ENCODE measurements at places on chromosomes 2 and 18.

GRCh38 chr2:65185012-65185411 lies 42.6 kb upstream of the ACTR2 start:
- no peak for DNase-seq

- DNase-seq = no peak
Observed at GRCh38 chr2:200274116-200275075, 32.1 kb upstream of the SPATS2L start.

DNA sequence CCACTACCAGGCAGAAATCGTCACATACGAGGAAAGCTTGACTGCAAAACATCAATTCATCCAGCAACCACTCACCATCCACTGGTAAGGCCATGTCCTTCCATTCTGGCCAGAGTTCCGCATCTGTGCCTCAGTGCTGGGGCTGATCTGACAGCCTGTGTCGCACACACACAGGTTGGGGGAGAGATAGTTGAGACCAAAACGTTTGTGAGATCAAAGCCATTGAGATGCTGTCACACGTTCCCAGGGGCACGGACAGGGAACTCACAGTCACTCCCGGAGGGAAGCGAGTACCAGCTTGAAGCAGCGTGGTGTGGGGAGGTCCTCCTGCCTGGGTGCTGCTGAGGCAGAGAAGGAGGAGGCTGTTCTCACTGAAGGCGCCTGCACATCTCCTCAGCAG lies 458.5 kb upstream of the SALL3 start:
- no peak for DNase-seq

DNA sequence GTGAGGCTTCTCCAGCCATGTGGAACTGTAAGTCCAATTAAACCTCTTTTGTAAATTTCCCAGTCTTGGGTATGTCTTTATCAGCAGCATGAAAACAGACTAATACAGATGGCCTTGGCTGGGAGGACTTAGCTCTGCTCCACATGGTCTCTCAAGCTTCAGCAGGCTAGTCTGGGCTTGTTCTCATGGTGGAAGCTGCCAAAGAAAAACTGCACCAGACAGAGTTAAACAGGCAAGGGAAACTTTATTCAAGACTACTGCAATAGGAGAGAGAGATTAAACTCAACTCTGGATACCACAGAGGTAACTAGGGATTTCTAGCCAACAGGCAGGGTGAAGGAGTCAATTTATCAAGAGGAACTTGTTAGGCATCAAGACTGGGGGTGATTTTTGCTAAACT lies 142.1 kb downstream of the CABLES1 start:
- DNase-seq = no peak

DNA sequence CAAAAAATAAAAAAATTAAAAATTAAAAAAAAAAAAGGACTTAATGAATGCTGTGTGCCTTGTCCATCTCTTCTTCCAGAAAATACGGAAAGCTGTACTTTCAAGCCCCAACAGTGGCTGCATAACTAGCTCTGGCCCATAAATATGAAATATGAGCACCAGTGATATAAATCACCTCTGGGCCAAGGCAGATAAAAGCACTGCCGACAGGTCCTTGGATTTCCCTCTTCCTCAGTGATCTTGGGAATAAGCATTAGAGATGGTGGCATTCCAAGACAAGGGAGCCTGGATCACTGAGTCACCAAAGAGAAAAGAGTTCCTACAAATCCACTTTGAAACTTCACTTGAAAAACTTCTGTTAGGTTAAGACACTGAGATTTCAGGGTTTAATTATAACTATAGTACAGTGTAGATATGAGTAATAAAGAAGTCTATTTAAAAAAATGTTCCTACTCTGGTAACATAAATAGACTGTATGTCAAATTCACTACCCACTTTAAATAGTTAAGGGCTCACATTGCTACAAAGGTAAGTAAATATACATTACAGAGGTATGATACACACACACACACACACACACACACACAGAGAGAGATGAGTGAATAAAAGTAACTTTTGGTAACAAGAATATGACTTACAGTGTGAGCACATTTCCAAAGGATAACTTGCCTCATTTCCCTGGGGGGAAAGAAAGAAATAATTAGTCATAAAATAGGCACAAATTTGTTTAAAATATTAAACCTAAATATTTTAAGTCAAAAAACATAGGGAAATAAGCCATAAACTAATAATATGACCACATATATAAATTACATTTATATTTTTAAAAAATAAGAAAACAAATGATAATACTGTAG lies 35.6 kb downstream of the PPP3R1 start:
- DNase-seq = no peak

GRCh38 chr2:128543036-128543435 lies 224.4 kb upstream of the HS6ST1 start:
- DNase-seq = no peak

DNA sequence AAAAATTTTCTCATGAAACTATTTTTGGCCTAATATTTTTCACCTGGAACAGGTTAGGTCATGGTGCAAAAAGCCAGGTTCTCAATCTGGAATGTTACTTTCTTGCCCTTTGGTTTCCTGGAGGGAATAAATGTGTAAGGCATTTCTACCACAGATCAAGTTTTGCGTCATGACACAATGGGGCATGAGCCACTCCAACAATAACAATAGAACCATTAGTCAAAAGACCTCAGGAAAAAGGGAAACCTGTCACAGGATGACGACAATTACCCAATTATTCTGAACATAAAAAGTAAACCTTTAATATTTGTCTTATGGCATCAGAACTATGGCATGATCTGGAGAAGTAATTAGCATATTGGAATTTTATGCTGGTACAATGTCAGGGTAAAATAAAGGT lies 88.2 kb upstream of the HNRNPA3 start:
- DNase-seq = no peak

DNA sequence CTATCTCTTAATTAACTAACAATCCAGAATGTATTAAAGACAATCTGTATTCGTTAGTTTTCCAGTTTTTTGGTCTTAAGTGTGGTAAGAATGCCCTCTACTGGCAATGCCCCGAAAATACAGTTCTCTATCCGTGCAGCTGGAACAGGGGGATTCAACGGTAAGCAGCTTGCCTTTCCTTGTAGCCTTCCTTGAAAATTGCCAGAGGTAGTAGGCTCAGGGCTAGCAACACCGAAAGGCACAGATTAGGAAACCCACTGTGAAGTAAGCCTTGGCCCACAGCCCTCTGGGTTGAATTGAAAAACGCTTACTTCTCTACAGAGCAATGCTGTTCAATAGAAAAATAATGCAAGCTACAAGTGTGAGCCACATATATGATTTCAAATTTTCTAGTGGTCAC lies 17.1 kb upstream of the VPS4B start:
- peak; percentile 36 for DNase-seq

DNA sequence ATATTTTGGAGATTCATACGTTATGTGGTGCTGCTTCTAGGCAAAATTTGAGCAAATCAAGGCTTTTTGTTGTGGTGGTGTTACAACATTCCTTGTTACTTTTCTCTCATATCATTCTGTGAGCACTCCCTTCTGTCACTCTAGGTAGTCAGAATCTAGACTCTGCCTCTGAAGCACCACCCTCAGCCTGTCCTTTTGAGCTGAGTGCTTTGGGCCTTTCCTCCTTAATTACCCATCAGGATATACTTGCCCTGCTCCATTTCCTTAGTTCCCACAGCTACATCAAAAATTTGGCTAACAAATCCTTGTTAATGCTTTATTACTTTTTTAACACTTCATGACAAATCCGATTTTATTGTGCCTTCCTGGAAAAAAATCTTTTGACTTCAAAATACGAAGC lies 289.6 kb downstream of the CALCRL start:
- DNase-seq = no peak
